ENCODE measurements at places on chromosomes 2 and 18.
A peak's percentile ranks its signal among the peaks of the same experiment; 100 is the strongest.

GRCh38 chr2:179511105-179511789 lies 246.6 kb upstream of the SESTD1 start:
- H3K27ac ChIP-seq, result peak overlapping the region; percentile 47
- H3K4me1 ChIP-seq, result peaks cover 16% of the 10 kb centered on the region
- H3K36me3 ChIP-seq, result no peaks in the 10 kb centered on the region
- DNase-seq, result no peak

DNA sequence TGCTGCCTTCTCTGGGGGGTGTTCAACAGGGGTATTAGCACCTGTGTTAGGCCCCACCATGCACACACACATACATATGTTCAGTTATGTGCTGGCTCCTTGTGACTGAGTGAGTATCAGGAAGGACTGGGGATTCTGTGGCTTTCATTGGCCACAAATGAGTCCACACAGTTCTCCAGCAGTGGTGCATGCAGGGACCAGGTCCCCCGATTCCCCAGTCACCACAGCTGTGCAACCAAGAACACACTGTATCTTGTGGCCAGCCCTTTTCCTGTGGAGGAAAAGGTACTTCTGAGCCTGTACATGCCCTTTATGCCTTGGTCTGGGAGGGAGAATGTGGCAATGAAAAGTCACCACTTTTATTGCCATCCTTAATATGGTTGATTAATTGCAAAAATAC lies 74.9 kb upstream of the KLF7 start:
- H3K27me3 ChIP-seq, result peaks cover 3% of the 10 kb centered on the region
- peaks cover 22% of the 10 kb centered on the region for H3K4me1 ChIP-seq
- no peak overlapping the region for H3K4me3 ChIP-seq
- DNase-seq, result no peak
- no peak overlapping the region for H3K27ac ChIP-seq

DNA sequence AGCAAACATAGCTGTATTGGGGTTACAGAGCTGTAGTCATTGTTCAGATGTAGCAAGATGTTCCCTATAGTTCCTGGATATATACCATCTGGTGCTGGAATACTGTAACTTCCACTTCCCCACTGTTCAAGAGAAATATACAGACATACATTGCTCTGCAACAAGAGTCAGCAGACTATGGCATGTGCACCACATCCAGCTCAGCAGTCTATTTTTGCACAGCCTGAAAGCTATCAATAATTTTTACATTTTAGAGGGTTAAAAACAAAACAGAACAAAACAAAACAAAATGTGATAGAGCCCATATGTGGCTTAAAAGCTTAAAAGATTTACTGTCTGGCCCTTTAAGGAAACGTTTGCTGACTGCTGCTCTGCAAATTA lies 31.8 kb upstream of the VIT start:
- H3K4me3 ChIP-seq, result no peak overlapping the region
- no peaks in the 10 kb centered on the region for H3K36me3 ChIP-seq
- no peaks in the 10 kb centered on the region for H3K4me1 ChIP-seq
- DNase-seq, result no peak
- no peak overlapping the region for H3K27ac ChIP-seq

DNA sequence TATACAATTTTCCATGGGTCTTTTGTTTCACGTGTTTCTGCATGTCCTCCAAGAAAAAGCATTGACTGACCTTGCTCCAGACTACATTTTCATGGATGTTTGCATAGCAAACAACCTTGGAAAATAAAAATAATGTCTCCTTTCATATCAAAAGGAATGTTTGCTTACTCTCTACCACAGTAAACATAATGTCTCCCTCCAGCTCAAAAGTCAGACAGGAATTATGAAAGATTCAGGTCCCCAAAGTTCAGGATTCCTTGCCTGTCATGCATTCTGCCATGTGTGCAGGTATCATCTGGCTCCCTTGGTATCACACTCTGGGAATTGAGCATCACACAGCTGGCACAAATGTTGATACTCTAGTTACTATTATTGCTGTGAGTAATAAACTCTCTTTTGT lies 103.1 kb upstream of the ZC3H15 start:
- no peak overlapping the region for H3K4me3 ChIP-seq
- H3K27ac ChIP-seq, result no peak overlapping the region
- no peaks in the 10 kb centered on the region for H3K4me1 ChIP-seq
- peaks cover 19% of the 10 kb centered on the region for H3K36me3 ChIP-seq

DNA sequence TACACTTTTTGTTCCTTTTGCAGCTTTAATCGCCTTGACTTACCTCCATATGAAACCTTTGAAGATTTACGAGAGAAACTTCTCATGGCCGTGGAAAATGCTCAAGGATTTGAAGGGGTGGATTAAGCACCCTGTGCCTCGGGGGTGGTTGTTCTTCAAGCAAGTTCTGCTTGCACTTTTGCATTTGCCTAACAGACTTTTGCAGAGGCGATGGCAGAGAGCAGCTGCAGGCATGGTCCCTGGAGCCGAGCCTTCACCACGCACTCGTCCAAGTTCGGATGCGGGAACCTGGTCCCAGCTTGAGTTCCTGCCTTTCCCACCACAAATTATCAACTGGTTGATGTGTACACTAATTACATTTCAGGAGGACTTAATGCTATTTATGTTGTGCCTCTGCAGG lies 232.7 kb downstream of the ALPK2 start:
- peak overlapping the region; percentile 85 for H3K27ac ChIP-seq
- H3K4me1 ChIP-seq, result peaks cover 59% of the 10 kb centered on the region
- H3K27me3 ChIP-seq, result peaks cover 4% of the 10 kb centered on the region
- peaks cover 15% of the 10 kb centered on the region for H3K36me3 ChIP-seq
